ENCODE measurements at places on chromosomes 3 and 15. TPM values are rescaled to one million over a fixed set of nuclear protein-coding genes. Genes with fewer than 3 reads are reported as not detected.
A peak's percentile ranks its signal among the peaks of the same experiment; 100 is the strongest.

GRCh38 chr3:107275511-107275910 is 101.7 kb upstream of the CCDC54 start:
- no peak for DNase-seq

DNA sequence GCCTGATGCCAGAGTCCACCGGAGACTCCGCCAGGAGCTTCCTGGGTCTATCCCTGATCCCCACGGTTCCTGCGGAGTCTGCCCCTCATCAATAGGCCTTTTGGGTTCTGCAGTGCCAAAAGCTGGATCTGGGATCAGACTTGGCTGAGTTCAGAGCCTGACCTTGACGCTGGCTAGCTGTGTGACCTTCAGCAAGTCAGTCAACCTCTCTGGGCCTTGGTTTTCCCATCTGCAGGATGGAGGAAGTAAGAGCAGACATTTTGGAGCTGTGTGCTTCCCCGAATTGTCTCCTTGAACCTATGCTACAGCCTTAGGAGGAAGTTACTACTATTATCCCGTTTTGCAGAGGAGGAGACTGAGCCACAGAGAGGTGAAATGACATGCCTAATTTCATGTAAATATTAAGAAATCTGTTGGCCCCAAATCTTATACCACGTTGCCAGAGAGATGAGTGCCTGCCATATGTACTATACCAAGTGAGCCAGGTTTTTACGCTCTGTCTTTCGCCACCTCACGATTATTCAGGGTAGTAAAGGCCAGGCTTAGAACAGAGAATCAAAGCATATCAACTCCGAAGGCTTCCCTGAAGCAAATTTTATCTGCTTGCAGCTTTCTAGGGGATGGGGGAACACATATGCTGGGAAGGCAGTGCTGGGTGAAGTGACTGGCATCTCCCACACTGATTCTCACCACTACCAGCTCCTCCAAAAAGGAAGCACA is 112.5 kb downstream of the SRGAP3 start:
- no peak for DNase-seq

- DNase-seq = no peak
Measured at GRCh38 chr3:90092994-90093393, 985.6 kb downstream of the EPHA3 start.

TMEM158 gene
- total RNA-seq = 11.2 TPM

- DNase-seq = no peak
Measured at GRCh38 chr3:38724392-38724736, 74.9 kb upstream of the SCN5A start.

FETUB gene
- total RNA-seq = 0.79 TPM

VEPH1 gene
- 2.7 TPM for total RNA-seq

- no peak for DNase-seq
Measured at GRCh38 chr3:193049935-193050334, 132.3 kb upstream of the MB21D2 start.

GRCh38 chr3:24385012-24385615 is 109.5 kb downstream of the THRB start:
- DNase-seq = no peak

DNA sequence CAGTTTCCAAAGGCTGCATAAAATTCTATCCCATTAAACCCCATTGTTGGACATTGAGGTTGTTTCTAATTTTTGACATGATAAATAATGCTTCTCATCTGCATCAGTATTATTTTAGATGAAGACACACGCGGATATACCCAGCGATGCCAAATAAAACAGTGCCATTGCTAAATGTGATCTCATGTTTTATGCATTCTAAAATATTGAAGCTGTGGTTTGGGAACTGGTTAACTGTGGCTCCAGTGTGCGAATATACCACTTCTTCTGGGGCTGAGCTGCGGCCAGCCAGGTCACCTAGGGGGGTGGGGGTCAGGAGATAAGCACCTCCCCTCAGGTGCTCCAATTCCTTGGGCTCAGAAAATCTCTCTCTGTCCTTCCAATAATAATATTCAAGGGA is 230.0 kb downstream of the ADAMTS9 start:
- DNase-seq = no peak

- peak; percentile 62 for DNase-seq
Measured at GRCh38 chr3:187737368-187738070, 7.7 kb downstream of the BCL6 start.

DNA sequence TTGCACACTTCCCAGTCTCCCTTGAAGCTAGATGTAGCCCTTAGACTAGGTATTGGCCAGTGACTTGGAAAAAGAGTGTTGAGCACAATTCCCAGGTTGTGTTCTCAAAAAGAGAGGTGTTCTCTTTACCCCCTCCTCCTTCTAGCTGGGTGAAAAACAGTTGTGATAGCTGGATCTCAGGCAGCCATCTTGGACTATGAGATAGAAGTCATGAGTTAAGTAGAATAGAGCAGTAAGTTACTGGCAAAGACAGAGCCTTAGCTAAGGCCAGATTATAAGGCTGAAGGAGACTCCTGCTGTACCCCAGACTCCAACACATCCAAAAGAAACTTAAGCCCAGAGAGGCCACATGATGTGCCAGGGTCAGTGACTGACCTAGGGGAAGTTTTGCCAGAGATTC is 8.1 kb upstream of the STRA6 start:
- DNase-seq = no peak

- DNase-seq = no peak
Measured at GRCh38 chr3:52891615-52892081, 5.7 kb downstream of the STIMATE start.

DNA sequence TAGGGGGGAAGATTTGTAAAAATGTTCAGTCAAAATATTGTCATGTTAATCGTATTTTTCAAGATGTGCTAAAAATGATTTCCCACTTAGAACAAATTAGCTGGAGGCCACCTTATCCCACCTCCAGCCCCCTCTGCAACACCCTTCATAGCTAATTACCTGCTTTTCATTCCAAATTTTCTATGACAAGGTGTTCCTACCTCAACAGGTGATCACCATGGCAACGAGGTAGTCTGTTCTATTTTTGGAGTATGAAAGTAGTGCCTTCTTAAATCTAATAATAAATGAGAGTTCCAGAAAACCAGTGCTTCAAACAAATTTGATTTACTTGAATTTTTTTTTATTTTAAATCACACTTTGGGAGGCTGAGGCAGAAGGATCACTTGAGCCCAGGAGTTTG is 149.8 kb downstream of the FNDC3B start:
- DNase-seq = no peak

GUCA1C gene
- 0.87 TPM for total RNA-seq

DNA sequence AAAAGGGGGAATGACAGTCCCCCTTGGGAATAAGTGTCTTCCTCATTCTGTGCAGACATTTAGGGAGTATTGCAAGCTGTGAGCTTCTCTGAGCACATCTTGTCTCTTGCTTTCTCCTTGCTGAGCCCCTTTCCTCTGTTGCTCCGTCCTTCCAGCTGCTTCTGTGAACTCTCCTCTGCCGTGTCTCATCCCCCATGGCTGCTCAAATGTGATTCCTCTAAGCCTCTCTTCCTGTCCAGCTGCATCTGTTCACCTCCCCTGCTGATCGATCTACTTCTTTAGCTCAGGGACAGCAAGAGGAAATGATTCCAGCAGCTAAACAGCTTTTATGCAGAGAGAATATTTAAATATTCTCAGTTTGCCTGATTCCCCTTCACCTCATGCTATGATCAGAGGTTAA is 328.0 kb upstream of the DNAJC19 start:
- no peak for DNase-seq

CSPG5 gene
- 2.4 TPM for total RNA-seq

DNA sequence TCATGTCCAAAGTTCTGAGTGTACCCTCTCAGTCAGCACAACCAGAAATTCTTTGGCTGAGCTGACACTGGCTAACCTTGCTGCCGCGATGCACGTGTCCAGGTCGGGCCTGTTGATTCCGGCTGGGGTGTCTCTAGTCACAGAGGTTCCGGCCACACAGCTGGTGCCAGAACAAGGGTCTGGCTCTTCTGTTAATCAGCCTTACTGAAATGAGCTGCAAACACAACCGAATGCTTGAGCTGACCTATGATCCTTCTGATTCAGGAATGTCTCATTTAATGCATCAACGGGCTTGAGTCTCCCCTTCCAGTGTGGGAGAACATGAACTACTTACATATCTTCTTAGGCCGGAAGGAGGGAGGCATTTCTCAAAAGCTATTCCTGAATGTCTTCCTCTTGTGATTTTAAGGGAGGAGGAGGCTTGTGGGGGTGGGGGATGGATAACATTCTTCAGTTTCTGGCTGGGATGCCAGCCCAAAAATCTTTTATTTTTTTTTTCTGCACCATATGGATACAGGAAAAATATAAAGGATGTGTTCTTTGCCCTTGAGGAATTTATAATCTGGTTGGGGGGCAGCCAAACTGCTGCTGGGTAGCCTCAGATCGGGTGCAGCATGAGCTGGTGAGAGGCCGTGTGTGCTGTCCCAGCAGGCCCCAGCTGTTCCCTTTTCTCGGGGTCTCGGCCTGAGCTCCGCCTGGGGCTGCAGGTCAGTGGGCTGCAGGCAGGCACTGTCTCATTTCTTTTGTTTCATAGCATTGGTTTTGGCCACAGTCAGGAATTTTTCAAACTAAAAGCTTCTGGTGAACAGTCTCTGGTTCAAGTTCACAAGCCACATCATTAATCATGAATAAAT is 319.1 kb upstream of the TBL1XR1 start:
- DNase-seq = peak; percentile 72

- no peak for DNase-seq
Measured at GRCh38 chr3:121481106-121481880, 64.5 kb downstream of the POLQ start.

- DNase-seq = no peak
Measured at GRCh38 chr15:99753066-99753465, 19.8 kb upstream of the LYSMD4 start.

FHIT gene
- 15.5 TPM for total RNA-seq

DNA sequence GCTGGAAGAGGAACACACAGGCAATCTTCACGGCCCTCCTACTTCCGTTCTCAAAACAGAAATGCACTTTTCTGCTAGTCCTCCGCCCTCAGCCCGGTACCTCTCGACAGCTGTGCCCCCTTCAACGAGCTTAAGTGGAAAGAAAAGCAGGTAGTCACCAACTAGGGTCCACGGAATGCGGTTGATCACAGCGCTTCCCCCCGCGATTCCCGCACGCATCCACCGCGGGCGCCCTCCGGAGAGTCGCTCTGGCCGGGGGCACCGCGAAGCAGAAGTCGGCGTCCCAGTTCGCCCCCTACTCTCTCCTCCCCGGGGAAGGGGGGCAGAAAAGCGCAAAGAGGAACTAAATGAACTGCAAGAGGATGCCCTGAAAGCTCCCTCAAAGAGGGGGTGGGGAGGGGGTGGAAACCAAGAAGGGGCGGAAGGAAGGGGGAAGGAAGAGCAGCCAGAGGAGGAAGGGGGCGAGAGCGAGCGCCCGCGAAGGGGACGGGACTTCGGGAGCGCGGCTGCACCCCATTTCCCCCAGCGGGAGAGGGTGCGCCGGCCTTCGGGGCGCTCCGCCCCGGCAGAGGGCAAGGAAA is 738 bp downstream of the ACAP2 start:
- DNase-seq = peak; percentile 33

- peak; percentile 66 for DNase-seq
Measured at GRCh38 chr3:52763466-52763865, 7.3 kb downstream of the NEK4 start.

DNA sequence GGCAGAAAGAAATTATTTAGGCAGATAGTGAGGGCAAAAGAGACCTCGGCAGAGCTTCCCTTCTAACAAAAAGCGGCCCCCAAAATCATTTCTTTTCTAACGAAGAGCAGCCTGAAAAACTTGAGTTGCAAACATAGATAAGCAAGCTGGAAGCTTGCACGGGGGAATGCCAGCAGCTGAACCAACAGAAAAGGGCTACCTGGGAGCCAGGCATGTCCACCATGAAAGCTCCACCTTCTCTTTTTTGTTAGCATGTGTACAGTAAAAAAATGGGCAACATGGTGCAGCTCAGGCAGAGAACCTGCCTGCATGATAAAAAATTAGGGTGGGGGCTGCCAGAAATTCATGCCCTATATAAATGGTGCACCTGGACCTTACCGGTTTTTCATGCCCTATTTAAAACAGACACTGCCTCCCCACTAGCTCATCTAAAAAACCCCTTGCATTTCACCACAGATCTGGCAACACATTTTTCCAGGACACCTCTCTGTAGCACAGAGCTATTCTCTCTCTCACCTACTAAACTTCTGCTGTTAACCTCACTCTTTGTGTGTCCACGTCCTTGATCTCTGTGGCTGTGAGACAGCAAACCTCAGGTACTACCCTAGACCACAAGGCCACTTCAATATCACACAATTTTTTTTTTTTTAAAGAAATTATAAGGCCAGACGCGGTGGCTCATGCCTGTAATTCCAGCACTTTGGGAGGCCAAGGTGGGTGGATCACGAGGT is 18.7 kb downstream of the SLC33A1 start:
- DNase-seq = no peak

ZNF660 gene
- 3.8 TPM for total RNA-seq

DNA sequence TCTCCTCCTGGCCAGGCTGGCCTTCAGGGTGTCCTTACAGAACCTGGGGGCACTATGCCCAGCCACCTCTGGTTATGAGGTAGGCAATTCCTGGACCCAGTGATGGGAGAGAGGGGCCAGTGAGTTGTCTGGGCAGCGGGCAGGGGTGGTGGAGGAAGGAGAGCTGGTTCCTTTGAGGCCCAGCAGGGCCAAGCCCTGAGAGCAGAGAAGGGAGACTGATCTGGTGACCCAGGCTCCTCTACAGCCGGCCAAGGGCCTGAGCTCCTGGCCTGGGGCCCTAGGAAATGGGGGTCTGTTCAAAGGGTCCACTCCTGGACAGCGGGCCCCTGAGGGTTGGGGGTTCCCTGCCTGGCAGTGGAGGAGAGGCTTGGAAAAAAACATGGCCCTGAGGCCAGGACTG is 7.9 kb downstream of the SLC38A3 start:
- no peak for DNase-seq

DNA sequence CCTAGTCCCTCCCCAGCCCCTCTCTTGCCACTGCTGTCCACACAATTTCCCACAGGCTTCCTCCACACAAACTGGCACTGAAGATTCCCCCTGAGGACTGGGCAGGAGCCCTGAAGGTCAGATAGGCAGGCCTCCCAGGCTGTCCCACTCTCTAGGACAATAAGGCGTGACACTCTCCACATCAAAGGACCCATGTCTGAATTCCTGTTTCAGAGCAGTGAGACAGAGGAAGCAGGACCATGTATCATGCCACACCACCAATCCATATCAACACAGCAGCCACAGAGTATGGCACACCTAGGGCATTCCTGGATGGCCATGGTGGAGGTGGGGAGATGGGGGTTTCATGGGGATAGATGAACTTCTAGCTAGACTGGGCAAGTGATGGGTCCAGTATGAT is 13.8 kb upstream of the CCR1 start:
- no peak for DNase-seq

Data from testis (tissue), 5 donors.